COR-L47 (cell line): ENCODE measurements at places on chromosomes 11 and 22.

DNA sequence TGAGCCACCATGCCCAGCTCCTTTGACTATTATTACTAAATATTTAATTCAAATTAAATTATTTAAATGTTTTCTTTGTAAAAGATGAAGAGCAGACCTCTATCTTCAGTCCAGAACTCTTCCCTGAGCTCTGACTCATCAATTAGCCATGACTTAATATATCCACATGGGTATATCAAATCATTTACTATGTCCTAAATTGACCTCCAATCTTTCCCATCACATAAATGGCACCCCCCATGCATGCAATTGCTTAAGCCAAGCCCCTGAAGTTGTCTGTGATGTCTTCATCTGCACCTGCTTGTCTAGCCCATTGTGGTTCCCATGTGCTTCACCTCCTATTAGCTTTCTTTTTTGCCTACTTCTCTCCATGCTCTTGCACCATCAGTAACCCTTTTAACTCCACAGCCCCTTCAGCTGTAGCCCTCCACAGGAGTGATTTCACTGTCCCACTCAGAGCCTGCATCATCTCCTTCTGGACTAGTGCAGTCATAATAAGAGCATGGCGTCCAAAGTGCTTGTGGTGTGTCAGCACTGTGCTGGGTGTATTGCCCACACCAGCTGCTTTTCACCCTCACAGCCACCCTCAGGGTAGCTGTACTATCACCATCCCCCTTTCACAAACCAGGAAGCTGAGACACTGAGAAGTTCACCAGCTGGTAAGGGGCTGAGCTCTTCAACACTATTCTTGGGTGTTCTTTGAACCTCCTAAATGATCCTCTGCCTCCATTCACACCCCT, 11.8 kb upstream of the THY1 start:
- DNase-seq, result no peak

GRCh38 chr11:15843309-15843872, 513.0 kb downstream of the SOX6 start:
- peak; percentile 60 for DNase-seq

DNA sequence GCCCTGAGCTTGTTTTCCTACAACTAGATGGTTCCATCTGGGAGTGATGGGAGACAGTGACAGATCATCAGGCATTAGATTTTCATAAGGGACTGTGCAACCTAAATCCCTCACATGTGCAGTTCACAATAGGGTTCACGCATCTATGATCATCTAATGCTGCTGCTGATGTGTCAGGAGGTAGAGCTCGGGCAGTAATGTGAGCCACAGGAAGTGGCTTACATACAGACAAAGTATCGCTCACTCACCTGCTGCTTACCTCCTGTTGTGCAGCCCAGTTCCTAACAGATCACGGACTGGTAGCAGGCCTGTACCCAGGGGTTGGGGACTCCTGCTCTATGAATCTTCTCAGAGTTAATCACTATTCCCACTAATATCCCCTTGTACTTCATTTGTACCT, 12.4 kb downstream of the AAMDC start:
- no peak for DNase-seq

DNA sequence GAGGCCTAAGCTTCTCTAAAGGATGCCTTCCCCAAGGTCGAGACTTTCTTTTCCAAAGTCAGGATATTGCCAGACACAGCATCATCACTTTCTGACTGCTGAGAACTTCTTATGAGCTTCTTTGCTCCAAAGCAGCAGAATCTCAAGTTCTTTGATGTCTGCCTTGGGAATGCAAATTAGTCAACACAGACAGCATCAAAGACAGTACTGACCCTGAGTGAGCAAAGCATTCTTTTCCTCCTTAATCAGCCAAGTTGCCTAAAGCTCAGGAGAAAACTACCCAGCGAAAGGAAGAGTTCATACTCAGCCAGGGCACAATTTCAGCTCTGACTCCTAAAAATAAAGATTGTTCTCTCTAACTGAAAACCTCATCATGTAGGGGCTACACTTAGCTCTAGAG, 98.0 kb downstream of the SLC36A4 start:
- no peak for DNase-seq

- DNase-seq, result no peak
These were observed 839 bp downstream of the LRRN4CL start for GRCh38 chr11:62688491-62688890.

DNA sequence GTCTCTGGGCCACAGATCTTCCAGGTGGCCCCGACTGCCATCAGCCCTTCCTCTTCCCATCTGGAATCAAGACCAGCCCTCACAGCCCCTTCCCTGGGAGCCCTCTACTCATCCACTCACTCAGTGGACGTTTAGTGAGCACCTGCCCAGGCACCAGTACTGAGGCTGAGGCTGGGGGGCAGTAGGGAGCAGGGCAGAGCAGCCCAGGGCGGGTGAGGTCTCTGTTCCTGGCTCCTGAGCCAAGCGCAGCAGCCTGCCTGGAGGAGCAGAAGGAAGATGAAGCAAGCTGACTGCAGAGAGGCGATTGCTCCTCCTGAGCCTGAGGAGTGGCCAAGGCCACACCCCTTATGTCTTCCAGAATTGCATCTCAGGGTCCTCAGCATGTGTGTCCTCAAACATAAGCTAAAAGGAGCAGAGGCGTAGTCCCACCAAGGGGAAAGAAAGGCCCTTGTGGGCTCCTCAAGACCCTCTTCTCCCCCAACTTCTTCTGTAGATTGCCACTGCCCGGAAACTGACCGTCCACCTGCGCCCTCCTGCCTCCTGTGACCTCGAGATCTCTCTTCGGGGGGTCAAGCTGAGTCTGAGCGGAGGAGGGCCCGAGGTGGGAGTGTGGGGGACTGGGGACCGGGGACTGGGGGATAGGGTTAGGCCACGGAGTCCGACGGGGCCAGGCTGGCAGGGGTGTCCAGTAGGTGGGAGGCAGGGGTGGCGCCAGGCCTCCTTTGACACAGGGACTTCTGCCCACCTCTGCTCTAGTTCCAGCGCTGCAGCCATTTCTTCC, 5.8 kb downstream of the MAPK8IP2 start:
- DNase-seq, result no peak

GRCh38 chr11:108037211-108037610, 28.5 kb downstream of the CUL5 start:
- DNase-seq, result no peak

GRCh38 chr11:133636711-133637355, 104.5 kb upstream of the OPCML start:
- no peak for DNase-seq

GRCh38 chr11:108512708-108513107, 14.5 kb upstream of the POGLUT3 start:
- no peak for DNase-seq

GRCh38 chr11:127369356-127369755, 368.8 kb upstream of the KIRREL3 start:
- DNase-seq, result no peak

- DNase-seq, result no peak
These were observed 93.7 kb upstream of the PLET1 start for GRCh38 chr11:112354364-112354763.

GRCh38 chr22:27462190-27462589, 339.4 kb downstream of the MN1 start:
- peak; percentile 83 for DNase-seq

DNA sequence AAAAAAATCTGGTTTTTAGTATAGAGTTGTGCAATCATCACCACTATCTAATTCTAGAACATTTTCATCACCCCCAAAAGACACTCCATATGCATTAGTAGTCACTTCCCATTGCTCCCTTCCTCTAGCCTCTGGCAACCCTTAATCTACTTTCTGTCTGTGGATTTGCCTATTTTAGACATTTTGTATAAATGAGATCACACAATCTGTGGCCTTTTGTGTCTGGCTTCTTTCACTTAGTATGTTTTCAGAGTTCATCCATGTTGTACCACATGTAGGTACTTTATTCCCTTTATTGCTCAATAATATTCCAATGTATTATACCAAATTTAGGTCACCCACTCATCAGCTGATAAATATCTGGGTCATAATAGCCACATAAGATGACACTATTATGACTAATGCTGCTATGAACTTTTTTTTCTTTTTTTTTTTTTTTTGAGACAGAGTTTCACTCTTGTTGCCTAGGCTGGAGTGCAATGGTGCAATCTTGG, 67.5 kb upstream of the SCUBE2 start:
- no peak for DNase-seq

GRCh38 chr11:44912270-44912987, 38.3 kb downstream of the TP53I11 start:
- no peak for DNase-seq

DNA sequence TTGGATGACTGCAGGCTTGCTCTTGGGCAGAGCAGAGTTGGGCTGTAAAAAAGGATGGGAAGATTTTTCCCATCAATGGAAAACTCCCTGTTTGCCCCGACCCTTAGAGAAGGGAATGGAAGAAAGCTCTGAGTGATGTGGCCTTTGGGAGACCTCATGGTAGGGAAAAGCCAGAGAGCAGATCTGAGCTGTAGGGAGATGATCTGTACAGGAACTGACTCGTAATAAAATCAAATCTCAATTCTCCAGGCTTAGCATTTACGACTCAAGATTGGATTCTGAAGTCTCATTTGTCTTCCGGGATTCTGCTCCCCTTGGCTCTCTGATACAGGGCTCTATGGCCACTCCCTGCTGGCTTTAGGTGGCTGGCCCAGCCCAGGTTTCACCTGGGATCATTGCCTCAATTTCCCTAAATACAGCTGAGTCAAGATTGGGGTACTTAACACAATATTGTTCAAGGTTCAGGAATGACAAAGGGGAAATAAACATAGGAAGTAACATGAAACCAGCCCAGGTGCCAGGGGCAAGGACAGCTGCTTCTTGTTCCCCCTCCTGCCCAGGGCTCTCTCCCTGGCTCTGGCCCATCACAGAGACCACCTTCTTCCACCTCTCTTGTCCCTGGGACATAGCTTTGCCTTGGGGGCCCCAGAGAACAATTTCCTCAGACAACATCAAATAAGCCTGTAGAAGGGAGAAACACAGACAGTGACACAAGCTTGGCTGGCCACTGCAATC, 38.4 kb upstream of the THY1 start:
- no peak for DNase-seq

GRCh38 chr11:67262731-67263675, 3.3 kb upstream of the GRK2 start:
- peak; percentile 74 for DNase-seq

- no peak for DNase-seq
These were observed 19.6 kb downstream of the PPFIBP2 start for GRCh38 chr11:7533199-7534041.

DNA sequence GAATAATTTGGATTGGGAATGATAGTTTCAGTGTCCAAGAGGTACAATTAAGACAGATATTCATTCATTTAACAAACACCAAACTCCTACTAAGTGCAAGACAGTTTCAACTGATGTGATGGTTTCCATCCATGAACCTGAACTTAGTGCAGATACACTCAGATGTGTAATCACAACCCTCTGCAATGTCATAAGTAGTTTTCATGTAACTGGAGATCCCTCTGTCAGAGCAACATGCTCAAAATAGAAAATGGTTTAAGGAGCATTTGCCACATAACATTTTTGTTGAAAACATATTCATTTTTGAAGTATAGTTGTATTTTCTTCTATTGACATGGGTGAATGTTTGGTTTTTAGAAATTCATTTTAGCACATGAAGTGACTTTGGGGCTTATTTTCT, 16.5 kb upstream of the PKNOX2 start:
- no peak for DNase-seq

DNA sequence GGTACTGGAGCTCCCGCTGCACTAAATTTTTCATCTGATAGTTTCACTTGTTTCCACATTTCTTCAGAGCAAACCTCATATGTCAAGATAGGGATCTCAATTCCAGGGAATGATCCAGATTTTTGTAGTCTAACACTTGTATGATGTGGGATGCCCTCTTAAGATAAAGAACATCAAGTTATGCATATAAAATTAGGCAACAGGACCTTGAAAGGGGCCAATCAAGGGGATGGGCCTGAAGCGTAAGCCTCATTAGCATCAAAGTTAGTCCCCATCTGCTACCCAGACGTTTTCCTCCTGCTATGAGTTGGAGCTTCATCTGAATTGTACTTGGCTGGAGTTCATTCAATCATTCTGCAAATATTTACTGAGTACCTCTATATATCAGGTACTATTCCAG, 17.5 kb downstream of the PDGFD start:
- peak; percentile 15 for DNase-seq

DNA sequence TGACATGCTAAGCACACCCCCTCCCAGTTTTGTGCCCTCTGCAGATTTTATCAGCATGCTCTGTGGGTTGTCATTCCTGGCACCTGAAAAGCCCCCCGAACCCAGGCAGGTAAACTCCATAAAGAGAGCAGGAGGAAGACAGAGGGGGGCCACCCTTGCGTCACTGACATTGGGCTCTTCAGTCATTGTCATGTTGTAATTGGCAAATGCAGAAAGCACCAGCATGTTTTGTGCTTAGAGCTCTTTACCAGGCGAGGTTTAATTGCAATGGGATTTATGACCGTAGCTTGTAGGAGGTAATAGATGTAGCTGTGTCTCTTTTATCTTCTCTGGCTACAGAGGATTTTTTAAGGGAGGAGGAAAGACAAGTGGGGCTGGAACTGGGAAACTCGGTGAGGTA, 201.7 kb downstream of the GRIK4 start:
- no peak for DNase-seq

DNA sequence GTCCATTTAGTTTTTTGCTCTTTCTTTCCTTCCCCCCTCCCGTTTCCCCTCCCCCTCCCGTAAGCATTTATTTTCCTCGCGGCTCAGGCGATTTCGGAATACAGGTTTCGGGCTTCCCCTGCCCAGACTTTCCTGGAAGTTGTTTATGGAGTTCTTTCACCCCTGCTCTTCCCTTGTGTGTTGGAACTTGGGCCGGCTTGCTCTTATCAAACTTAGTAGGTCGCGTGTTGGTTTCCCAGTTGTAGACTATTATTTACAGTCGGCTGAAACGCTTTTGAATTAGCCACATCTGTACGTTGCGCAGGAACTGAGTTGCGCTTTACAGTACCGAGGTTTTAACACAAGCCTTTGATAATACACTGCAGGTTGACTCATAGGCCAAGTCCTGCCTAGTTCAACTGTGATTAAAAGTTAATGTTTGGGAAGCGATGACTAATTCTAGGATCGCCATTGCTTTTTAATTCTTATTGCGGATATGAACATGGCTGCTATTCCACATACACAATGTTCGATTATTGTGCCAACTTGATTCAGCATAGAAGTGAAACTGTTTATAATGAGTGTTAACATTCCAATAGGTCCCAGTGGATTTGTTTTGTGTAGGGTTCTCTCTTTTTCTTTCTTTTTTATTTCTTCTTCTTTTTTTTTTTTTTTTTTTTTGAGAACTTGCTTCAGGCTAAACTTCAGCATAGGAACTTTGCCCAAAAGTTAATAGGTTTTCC, 1.7 kb downstream of the YAP1 start:
- DNase-seq, result no peak

DNA sequence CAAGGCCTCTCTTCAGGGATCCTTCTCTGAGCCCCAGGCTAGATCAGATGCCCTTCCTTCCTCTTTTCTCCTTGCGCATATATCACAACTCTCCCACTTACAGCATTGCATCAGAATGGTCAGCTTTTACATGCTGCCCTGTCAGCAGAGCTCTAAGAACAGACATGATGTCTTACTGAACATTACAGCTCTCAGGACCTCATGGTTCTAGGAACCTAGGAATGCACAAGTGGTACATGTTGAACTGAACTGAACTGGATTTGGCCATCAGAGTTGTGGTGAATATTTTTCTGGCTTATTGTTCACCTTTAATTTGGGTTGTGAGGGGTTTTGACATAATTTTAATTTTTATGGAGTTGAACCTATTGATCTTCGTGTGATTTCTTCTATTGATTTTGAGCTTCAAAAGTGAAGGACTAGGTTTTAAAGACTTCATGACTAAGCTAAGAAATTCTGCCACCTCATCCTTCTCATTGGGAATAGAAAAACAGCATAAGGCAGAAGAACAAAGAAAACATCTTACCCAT, 37.7 kb upstream of the SPON1 start:
- no peak for DNase-seq
